RWPE2 (cell line): ENCODE measurements at places on chromosomes 1 and 21.

DNA sequence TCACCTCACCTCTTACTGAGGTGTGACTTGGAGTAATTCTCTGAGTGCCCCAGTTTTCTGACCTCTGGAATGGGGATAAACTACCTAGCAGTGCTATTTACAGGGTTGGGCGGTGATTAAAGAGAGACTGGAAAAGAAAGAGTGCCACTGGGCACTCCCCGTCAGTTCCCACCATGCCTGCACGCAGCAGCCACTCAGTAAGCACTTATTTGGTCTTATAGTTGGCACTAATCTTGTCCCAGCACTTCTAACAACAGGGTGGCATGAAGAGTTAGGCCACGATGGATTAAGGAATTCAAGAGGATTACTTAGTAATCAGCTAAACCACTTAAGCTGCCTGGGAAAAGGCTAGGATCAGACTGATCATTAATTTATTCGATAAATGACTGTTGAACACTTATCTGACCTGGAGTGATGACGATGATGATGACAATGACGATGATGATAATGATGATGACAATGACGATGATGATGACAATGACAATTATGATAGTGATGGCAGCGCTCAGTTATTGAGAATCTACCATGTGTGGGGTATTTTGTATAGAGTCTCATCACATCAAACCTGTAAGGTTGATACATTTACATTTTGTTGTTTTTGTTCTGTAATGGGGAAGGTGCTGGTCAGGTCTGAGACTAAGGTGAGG, 5.4 kb downstream of the CITED4 start:
- DNase-seq = no peak

DNA sequence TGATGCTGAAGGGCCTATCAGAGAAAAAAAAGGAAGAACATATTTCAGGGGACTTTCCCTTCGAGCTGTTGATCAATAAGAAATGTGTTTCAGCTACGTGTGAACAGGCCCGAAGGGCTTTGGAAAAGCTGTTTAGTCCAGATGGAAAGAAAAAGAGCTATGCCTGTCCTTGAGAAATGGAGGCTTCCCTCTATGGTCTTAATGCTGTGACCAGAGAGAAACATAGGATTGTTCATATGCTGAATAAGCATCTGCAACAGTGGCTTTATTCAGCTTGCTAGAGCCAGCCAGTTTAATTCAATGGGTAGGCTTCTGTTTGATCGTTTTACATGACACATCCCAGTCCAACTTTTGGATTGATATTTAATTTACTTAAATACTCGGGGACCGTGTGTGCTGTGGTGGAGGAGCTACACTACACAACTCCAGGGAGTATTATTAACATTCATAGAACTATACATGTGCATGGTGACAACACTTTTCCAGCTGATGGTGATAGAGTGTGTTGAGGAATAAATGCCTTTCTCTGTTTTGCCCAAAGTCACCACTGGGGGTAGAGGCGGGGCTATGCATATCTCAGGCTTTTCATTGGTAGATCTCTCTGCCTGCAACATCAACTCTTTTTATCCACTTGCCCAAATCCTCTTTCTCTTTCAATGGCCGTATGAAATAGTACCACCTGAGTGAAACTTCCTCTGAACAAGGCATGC, 106.7 kb upstream of the C8B start:
- DNase-seq = no peak

GRCh38 chr21:34337741-34338140, 26.1 kb upstream of the KCNE2 start:
- DNase-seq = no peak

DNA sequence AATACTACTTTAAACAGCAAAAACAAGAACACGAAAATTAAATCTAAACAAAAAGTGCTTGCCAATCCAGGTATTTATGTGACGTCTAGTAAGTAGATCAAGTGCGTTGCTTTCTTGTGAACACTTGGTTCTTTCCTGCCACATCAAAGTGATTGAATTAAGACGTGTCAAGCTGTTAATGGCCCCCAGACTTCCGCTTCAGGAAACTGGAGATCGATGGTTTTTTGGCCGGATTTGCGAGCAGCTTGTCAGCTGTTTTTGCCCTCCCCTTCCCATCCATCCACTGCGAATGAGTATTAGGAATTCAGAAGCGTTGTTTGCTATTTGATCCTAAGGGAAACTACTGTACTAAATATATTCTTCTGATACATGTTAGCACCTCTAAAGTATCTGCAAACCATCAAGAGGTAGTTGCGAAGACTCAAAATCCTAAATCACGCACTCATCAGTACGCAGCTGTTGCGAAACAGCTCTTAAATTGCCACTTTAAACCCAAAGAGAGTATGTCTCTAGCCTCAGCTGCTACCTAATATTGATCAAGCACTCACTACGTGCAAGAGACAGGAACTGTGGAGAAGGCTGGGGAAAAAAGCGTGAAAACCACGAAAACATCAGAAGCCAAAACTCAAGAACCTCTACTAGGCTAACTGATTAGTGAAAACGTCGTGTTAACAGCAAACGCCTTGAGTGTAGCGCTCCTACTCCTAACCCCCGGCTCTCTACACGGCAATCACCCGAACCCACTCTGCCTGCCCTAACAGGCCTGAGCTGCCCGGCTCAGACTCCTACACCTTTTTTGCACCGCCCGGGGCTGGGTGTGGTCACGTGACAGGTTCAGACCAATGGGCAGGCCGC, 473 bp upstream of the BRDT start:
- no peak for DNase-seq

GRCh38 chr1:211683396-211684297, 8.2 kb upstream of the NEK2 start:
- no peak for DNase-seq

- no peak for DNase-seq
Observed at GRCh38 chr21:28410256-28410655, 582.4 kb downstream of the LTN1 start.

- DNase-seq = no peak
Observed at GRCh38 chr1:3103967-3104677, 35.1 kb downstream of the PRDM16 start.

DNA sequence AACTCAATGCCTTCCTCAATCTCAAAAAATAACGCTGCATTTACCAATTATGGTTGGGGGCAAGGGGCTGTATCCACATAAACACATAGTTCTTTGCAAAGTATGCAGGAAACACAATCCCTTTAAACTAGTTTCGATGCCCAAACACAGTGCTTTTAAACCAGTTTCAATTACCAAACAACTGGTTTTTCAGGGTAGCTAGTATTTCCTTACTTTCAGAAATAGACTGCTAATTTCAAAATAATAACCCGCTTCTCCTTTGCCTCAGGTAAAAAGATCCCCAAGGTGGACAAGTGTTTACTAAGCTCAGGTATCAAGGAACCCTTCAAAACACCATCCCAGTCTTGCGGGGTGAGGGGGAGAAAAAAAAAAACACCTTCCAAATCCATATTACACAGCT, 2.8 kb downstream of the SIPA1L2 start:
- DNase-seq = no peak

- no peak for DNase-seq
Observed at GRCh38 chr1:112852934-112853333, 103.1 kb downstream of the SLC16A1 start.

DNA sequence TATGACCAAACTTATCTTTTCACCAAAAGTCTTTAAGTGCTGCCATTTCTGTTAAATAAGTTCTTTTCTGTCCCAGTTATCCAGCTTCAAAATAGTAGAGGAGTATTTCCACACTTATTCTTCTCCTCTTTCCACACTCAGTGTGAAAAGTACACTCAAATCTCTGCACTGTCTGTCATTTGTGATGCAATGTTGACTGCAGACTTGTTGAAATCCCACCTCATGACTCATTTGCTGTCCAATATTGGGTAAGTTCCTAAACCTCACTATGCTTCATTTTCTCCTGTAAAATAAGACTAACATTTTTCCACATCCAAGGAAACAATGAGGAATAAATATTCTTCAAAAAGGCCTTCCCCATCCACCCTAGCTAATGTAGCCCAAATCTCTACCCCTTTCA, 17.5 kb downstream of the LRRIQ3 start:
- DNase-seq = no peak

DNA sequence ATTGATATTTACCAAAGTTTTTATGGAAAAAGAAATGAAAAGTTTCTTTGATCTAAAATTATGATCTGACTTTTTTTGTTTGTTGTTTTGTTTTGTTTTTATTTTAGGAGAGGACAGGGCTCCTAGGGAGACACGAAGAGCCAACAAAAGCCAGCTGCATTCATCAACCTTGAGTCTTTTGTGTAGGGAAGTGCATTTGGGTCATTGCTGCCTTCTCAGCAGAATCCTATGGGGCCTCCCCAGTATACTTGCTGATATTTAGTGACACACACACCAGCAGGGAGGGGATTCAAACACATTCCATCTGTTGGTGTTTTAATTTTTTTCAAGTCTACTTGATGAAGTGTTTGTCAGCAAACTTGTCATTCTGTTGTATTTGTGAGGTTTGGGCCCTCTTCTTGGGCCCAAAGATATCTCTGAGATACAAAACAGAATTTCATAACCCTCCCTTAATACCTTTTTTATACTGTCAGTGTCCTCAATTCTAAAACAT, 203.5 kb downstream of the NTNG1 start:
- DNase-seq = no peak

DNA sequence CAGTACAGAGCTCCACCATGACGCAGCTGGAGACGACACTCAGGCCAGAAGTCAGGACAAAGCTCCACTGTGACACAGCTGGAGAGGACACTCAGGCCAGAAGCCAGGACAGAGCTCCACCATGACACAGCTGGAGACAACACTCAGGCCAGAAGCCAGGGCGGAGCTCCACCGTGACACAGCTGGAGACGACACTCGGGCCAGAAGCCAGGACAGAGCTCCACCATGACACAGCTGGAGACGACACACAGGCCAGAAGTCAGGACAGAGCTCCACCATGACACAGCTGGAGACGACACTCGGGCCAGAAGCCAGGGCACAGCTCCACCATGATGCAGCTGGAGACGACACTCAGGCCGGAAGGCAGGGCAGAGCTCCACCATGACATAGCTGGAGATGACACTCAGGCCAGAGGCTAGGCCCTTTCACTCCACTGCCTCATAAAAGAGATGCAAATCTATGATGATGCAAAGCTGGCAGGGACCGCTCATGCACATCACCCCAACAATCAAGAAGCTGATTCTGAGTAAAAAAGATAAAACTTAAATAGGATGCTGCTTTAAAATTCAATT, 13.6 kb upstream of the OR2B11 start:
- DNase-seq = no peak

- no peak for DNase-seq
Observed at GRCh38 chr1:87119541-87120140, 205.2 kb downstream of the HS2ST1 start.

- DNase-seq = no peak
Observed at GRCh38 chr21:38520511-38520910, 22.2 kb upstream of the ERG start.

DNA sequence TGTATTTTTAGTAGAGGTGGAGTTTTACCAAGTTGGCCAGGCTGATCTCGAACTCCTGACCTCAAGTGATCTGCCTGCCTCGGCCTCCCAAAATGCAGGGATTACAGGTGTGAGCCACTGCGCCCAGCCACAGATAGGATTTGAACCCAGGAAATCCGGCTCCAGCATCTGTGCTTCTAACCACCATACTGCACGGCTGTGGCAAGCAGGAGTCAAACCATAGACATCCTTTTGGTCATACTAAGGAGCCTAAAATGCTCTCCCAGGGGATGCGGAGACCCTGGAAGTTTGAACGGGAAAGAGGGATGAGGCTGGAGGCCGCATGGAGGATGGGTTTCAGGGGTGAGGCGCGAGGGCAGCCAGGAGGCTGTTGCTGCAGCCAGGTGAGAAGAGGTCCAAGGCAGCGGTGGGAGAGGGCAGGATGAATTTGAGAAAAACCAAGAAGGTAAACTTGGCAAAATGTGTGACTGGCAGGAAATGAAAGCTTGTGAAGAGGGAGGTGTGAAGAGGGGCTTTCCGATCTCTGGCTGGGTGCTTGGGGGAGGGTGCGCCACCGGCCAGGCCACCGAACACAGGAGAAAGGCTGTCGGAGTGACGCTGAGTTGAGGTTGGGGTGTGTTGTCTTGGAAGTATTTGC, 24.0 kb upstream of the CDK18 start:
- DNase-seq = no peak

DNA sequence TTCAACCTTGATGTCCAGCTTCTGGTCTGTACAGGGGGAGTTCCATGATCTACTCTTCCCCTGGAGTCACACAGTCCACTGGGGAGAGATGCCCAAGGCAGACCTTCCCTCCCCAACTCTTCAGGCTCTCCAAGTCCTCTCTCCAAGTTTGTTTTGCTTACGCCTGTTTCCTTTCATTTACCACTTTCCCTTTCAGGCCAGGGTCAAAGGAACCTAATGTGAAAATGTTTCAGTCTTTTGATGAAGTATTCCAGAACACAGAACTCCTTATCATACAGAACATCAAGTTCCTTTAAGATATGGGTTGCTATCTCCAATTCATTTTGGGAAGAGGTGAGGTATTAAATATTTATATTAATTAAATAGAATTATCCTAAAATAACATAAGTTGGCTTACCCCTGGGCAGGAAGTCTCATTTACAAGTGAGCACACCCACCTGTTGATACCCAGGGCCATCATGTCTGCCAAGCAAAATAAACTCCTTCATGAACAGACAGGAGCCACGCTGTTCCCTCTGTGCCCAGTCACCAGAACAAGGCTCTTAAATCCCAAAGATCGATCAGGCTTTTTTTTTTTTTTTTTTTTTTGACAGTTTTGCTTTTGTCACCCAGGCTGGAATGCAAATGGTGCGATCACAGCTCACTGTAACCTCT, 82.2 kb upstream of the LYST start:
- no peak for DNase-seq

- no peak for DNase-seq
Observed at GRCh38 chr1:33436557-33437285, 5.8 kb upstream of the PHC2 start.

DNA sequence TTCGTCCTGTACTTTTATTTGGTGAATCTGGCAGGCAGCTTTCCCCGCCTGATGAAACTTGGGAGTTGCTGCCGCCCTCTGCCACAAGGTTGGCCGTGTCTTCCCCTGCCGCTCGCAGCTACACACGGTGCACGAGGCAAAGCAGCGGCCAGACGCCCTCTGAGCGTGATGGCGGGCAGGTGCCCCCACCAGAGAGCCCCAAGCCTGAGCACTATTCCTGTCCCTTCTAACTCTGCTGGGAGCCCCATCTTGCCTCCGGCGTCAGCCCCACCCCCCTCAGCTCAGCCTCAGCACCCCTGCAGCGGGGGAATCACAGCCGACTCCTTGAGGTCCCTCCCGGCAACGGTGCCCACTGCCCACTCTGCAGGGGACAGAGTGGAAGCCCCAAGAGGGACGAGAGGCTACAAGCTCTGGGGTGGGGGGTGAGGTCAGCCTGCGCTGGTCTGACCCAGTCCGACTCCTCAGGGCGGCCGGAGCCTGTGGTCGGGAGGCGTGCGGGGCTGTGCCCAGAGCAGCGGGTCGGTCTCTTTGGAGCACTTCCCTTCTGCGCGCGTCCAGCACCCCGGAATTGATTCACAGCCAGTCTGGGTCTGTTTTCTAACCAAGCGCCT, 41.3 kb downstream of the RIPK4 start:
- DNase-seq = no peak

GRCh38 chr1:48242141-48242736, 19.7 kb downstream of the SLC5A9 start:
- no peak for DNase-seq

GRCh38 chr1:111990878-111991718, 1.6 kb upstream of the KCND3 start:
- no peak for DNase-seq

- DNase-seq = no peak
Observed at GRCh38 chr1:201222125-201222524, 31.5 kb downstream of the IGFN1 start.
